Astrocyte (in vitro differentiated cells and primary cell): ENCODE measurements at places on chromosomes 6 and 20. TPM values are rescaled to one million over a fixed set of nuclear protein-coding genes. Genes with fewer than 3 reads are reported as not detected.

GRCh38 chr6:160238761-160239751 is 19.6 kb downstream of the SLC22A2 start:
- H3K4me1 ChIP-seq: peaks cover 3% of the 10 kb centered on the region
- H3K4me3 ChIP-seq: no peak overlapping the region
- no peak for DNase-seq
- no peaks in the 10 kb centered on the region for H3K36me3 ChIP-seq

GRCh38 chr20:22052025-22052650 is 346.7 kb downstream of the PAX1 start:
- no peak overlapping the region for H3K4me3 ChIP-seq
- no peaks in the 10 kb centered on the region for H3K27me3 ChIP-seq
- H3K4me1 ChIP-seq: no peaks in the 10 kb centered on the region
- no peak overlapping the region for H3K27ac ChIP-seq
- no peaks in the 10 kb centered on the region for H3K36me3 ChIP-seq
- DNase-seq: no peak

DNA sequence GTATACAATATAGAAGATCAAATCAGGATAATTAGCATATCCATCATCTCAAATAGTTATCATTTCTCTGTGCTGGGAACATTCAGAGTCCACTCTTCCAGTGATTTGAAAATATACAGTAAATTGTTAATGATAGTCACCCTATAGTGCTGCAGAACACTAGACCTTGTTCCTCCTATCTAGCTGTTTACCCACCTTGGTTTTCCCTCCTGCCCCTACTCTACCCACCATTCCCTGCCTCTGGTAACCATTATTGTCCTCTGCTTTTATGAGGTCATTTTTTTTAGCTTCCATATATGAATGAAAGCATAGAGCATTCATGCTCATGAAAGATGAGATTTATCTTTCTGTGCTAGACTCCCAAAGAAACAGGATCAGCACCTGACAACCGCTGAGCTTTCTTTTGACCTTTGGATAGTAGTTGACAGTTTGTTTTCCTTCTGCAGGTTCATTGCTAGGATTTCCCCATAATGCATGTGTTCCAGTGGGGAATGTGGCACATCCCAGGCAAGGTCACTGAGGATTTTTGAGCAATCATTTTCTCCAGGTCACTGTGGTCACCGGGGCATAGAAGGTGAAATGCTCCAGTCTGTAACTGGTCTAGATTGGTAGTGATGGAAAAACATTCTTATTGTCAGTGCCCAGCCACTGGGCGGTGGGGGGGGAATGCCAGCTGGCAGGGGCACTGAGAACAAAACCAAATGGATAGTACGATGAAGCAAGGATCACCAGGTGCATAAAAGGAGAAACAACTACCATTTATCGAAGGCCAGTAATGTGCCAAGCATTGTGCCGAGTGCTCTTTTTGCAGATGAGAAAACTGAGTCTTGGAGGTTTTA is 33.6 kb upstream of the BCAS1 start:
- H3K4me1 ChIP-seq: no peaks in the 10 kb centered on the region
- H3K27me3 ChIP-seq: no peaks in the 10 kb centered on the region
- DNase-seq: no peak
- H3K36me3 ChIP-seq: no peaks in the 10 kb centered on the region

DNA sequence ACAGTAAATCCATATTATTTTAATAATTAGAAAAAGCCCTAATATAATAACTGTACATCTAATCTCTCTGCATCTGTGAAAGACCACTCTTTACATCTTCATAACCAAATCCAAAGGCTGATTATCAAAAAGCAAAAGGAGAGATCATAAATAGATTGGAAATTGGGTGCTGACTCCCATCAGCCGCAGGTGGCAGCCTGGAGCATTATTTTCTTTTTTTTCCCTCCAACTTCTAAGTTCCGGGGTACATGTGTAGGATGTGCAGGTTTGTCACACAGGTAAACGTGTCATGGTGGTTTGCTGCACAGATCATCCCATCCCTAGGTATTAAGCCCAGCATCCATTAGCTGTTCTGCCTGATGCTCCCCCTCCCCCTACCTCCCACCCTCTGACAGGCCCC is 30.5 kb downstream of the LRP11 start:
- no peak for DNase-seq
- H3K27ac ChIP-seq: no peak overlapping the region
- no peak overlapping the region for H3K4me3 ChIP-seq
- no peaks in the 10 kb centered on the region for H3K36me3 ChIP-seq
- no peaks in the 10 kb centered on the region for H3K27me3 ChIP-seq

GRCh38 chr6:14310960-14311359 is 193.4 kb downstream of the CD83 start:
- H3K36me3 ChIP-seq: no peaks in the 10 kb centered on the region
- H3K27me3 ChIP-seq: no peaks in the 10 kb centered on the region
- DNase-seq: peak; percentile 16
- H3K4me1 ChIP-seq: no peaks in the 10 kb centered on the region

DNA sequence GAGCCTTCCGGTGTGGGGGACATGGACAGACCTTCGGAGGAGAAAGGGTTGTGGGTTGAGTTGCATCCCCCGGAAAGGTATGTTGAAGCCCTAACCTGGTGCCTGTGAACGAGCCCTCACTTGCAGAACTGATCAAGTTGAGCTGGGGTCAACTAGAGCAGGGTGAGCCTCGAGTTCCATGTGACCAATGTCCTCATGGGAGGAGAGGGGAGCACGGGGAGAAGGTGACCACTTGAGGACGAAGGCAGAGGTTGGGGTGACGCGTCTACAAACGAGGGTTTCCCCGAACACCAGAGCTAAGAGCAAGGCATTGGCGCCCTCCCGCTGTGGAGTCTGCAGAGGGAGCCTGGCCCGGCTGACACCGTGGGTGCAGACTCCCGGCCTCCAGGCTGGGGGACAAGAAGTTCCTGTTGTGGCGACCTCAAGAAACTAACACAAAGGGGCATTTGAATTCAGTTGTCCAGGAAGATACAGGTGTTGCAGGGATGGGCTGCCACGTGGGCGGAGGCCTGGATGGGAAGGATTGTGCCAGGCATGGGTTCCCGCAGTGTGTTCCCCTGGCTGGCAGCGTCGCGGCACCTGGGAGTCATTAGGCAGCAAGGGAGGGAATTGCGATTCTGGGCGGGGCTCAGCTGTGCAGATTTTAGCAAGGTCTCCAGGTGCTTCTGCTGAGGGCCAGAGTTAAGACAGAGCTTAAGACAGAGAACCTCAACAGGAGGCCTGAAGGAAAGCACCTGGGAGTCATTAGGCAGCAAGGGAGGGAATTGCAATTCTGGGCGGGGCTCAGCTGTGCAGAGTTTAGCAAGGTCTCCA is 20.4 kb upstream of the UNC93A start:
- DNase-seq: no peak
- H3K36me3 ChIP-seq: no peaks in the 10 kb centered on the region
- H3K27ac ChIP-seq: no peak overlapping the region
- H3K4me3 ChIP-seq: no peak overlapping the region
- no peaks in the 10 kb centered on the region for H3K4me1 ChIP-seq
- H3K27me3 ChIP-seq: no peaks in the 10 kb centered on the region

- peaks cover 5% of the 10 kb centered on the region for H3K4me1 ChIP-seq
- H3K27ac ChIP-seq: peak overlapping the region; percentile 33
These were observed 14.9 kb downstream of the PLN start for GRCh38 chr6:118562959-118563358.

- H3K27me3 ChIP-seq: peaks cover 93% of the 10 kb centered on the region
- H3K4me1 ChIP-seq: peaks cover 4% of the 10 kb centered on the region
- no peak overlapping the region for H3K4me3 ChIP-seq
- no peak for DNase-seq
- no peak overlapping the region for H3K27ac ChIP-seq
These were observed 4.1 kb downstream of the LINC00237 start for GRCh38 chr20:21101932-21102575.

DNA sequence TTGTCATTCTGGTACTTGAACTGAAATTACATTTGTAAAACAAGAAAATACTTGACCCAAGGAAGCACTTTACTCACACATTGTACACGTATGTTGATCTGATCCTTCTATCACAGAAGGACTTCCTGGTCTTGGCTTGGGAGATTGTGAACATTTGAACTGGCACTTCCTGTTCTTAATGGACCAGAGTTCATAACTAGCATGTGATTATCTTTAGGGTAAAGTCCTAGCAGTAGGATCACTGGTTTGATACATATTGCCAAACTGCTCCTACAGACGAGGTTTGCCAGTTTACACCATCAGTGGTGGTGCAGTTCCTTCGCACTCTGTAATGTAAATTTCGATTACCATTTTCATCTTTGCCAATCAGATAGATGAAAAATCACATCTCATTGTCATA is 12.7 kb downstream of the HECA start:
- no peak overlapping the region for H3K27ac ChIP-seq
- H3K36me3 ChIP-seq: no peaks in the 10 kb centered on the region
- H3K27me3 ChIP-seq: no peaks in the 10 kb centered on the region
- H3K4me1 ChIP-seq: no peaks in the 10 kb centered on the region
- DNase-seq: no peak
- H3K4me3 ChIP-seq: no peak overlapping the region

- no peak overlapping the region for H3K27ac ChIP-seq
- H3K36me3 ChIP-seq: peaks cover 47% of the 10 kb centered on the region
- no peaks in the 10 kb centered on the region for H3K27me3 ChIP-seq
- DNase-seq: no peak
- peaks cover 4% of the 10 kb centered on the region for H3K4me1 ChIP-seq
These were observed 73.1 kb upstream of the SLC22A1 start for GRCh38 chr6:160048471-160048870.

DNA sequence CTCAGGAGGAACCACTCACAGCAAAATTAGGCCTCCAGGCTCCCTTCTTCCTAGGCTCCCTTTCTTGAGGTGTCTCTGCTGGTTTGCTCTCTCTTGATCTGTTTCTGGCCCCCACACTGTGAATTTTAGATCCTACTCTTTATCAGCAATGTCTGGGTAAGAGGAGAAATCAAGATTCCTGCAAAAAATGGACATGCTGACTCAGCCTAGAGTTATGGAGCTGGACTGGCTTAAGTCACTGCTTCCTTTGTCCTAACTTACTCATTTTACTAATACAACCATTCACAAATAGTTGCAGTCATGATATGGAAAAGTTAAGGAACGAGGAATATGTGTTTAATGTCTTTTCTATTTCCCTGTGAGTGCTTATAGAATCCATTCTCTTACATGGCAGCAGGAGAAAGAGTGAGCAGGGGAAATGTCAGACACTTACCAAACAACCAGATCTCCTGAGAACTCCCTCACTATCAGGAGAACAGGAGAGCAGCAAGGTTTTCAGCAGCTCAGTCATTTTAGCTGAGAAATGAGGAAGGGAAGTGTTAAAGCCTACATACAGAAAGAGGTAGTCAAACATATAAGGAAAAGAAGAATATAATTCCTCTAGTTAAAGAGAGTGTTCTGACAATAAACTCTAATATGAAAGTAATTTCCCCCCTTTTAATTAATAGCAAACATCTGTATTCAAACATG is 160.8 kb downstream of the PDE7B start:
- H3K4me1 ChIP-seq: peaks cover 58% of the 10 kb centered on the region
- no peaks in the 10 kb centered on the region for H3K27me3 ChIP-seq
- H3K27ac ChIP-seq: peak overlapping the region; percentile 98
- no peaks in the 10 kb centered on the region for H3K36me3 ChIP-seq

- no peak overlapping the region for H3K4me3 ChIP-seq
- H3K36me3 ChIP-seq: no peaks in the 10 kb centered on the region
- no peaks in the 10 kb centered on the region for H3K4me1 ChIP-seq
- no peaks in the 10 kb centered on the region for H3K27me3 ChIP-seq
These were observed 6.9 kb downstream of the PI3 start for GRCh38 chr20:45181639-45182038.

DNA sequence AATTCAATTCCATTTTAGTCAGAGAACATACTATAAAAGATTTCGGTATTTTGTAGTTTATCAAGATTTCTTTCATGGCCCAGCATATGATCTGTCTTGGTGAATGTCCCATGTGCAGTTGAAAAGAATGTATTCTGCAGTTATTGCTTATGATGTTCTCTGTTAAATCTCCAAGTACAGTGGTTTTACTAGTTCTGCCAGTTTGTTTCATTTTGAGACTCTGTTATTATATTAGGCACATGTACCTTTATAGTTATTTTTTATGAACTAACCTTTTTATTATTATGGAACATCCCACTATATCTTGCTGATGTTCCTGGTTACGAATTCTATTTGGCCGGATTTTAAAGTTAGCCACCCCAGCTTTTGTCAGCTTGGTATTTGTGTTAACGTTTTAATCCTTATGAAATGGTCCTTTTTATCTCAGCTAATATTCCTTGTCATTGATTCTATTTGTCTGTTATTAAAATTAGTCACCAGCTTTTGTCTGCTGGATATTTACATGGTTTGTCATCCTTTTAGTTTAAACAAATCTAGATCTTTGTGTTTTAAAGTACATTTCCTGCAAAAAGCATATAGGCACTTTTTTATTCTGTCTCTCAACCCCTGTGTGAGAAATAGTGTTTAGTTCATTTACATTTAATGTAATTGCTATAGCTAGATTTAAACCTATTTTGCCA is 48.9 kb downstream of the VTA1 start:
- H3K27me3 ChIP-seq: no peaks in the 10 kb centered on the region
- DNase-seq: no peak
- no peak overlapping the region for H3K4me3 ChIP-seq
- no peak overlapping the region for H3K27ac ChIP-seq
- peaks cover 7% of the 10 kb centered on the region for H3K4me1 ChIP-seq
- H3K36me3 ChIP-seq: peaks cover 3% of the 10 kb centered on the region

DNA sequence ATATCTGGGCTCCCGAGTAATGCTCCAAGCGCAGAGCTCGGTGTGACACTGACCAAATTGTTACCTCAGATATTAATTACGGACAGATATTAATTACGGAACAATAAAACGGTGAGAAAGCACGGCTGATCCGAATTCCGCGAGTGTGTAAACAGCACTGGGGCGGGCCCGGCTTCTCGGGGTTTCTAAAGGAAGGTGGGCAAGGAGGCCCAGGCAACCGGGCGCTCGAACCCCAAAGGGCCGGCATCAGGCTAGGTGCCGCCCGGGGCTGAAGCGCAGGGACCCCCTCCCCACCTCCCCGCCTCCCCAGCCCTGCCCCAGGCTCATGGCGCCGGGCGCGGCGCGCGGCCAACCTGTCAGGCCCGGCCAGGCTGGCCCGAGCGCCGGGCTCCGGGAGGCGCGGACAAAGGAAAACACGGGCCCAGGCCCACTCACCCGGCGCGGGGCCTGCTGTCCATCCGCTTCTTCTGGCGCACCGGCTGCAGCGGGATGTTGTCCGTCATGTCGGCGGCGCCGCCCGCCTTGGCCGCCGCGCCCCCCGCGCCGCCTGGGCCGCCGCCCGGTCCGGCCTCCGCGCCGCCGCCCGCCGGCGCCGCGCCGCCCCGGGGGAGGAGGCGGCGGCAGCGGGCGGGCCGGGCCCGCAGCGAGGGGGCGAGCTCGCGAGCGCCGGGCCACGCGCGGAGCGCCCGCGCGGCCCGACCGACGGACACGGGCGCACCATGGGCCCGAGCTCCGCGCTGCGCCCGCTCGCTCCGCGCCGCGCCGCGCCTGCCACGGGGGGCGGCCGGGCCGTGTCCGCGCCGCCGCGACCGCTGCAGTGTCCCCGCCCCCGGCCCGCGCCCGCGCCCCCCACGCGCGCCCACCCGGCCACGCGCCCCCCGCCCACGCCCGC is at the start of gene ATP9A:
Gene ATP9A (minus strand): TSS at position 524 of the 892 bp plus-strand sequence. CDS start 21 bp downstream, at position 503.
- H3K27me3 ChIP-seq: no peaks in the 10 kb centered on the region
- no peak within 1 kb of the TSS for H3K27ac ChIP-seq
- H3K4me3 ChIP-seq: peak within 1 kb of the TSS; percentile 80
- H3K36me3 ChIP-seq: no peaks in the 10 kb centered on the region
- DNase-seq: peak; percentile 22
- H3K4me1 ChIP-seq: peaks cover 6% of the 10 kb centered on the region

GRCh38 chr20:46951405-46951804 is 56.8 kb downstream of the EYA2 start:
- H3K27me3 ChIP-seq: peaks cover 3% of the 10 kb centered on the region
- no peaks in the 10 kb centered on the region for H3K36me3 ChIP-seq
- H3K4me3 ChIP-seq: no peak overlapping the region
- H3K27ac ChIP-seq: no peak overlapping the region
- DNase-seq: no peak

Gene ANKRD6
- 13.5 and 14.0 TPM in 2 replicates for total RNA-seq

Gene GJA10
- total RNA-seq: not detected in 2 replicates

Gene ELOVL2
- 4.6 and 5.7 TPM in 2 replicates for total RNA-seq

Gene CLIC5
- 0.14 and 0.32 TPM in 2 replicates for total RNA-seq

Gene TSBP1
- total RNA-seq: not detected in 2 replicates

Gene SLC17A3
- not detected in 2 replicates for total RNA-seq

Gene TCF21
- total RNA-seq: 0.52 and 0.94 TPM in 2 replicates
